ENCODE measurements at places on chromosomes 7 and 10. TPM values are rescaled to one million over a fixed set of nuclear protein-coding genes. Genes with fewer than 3 reads are reported as not detected.

DNA sequence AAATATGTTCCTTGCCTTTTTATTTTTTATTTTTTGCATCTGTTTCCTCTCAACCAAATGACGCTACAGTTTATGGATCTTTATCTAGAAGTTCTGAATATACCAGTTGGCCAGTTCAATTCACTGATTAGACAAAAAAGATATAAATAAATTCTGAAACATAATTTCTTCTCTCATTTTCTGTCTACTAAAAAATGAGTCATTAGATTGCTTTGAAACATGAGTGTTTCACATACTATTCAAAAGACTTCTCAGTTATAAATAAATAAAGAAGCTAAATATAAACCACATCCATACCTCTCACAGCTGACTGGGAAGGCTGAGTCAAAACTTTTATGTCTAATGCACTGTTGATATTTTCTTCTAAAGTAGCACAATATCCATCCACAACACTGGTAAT is 97.6 kb upstream of the GPR22 start:
- H3K4me3 ChIP-seq, result no peak overlapping the region
- H3K4me1 ChIP-seq, result peaks cover 3% of the 10 kb centered on the region
- DNase-seq, result peak; percentile 59
- H3K27ac ChIP-seq, result peak overlapping the region; percentile 54
- no peaks in the 10 kb centered on the region for H3K27me3 ChIP-seq

DNA sequence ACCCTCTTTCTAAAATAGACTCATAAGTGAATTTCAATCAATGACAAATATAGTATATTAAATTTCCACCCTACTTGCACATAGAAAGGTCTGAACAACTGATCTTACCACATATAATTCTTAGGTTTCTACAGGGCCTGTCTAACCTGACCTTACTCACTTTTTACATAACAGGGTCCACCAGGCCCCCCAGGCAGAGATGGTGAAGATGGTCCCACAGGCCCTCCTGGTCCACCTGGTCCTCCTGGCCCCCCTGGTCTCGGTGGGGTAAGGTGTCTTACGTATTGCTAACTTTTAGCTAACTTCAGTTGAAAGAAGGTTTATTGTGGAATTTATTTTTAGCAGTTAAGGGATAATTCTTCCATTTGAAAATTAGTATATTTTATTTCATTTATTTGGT is 5.3 kb downstream of the COL1A2 start:
- no peaks in the 10 kb centered on the region for H3K27me3 ChIP-seq
- DNase-seq, result no peak
- H3K27ac ChIP-seq, result peak overlapping the region; percentile 64
- H3K36me3 ChIP-seq, result peaks cover 74% of the 10 kb centered on the region
- H3K4me1 ChIP-seq, result peaks cover 36% of the 10 kb centered on the region
- peak overlapping the region; percentile 97 for H3K4me3 ChIP-seq

The GLRX3 gene
- 116 TPM for total RNA-seq

The DNMBP gene
- total RNA-seq, result 17.7 TPM

DNA sequence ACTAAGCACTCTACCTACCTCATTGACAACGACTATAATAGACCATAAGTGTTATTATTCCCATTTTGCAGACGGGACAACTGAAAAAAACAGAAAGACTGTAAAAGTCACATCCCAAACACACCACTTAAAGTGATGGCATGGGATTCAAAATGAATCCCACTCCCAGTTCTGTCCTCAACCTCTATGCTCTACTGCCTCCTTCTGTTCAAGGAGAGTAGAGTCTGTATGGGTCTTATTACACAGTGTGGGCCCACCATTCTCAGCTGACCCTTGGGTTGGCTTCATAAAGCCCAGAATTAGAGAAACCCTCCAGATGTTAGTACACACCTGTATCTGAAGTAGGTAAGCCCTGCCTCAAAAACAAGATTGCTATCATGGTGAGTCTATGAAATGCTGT is 102.2 kb downstream of the GRM8 start:
- no peaks in the 10 kb centered on the region for H3K27me3 ChIP-seq
- H3K36me3 ChIP-seq, result no peaks in the 10 kb centered on the region
- no peaks in the 10 kb centered on the region for H3K4me1 ChIP-seq

The ODAD2 gene
- 0.96 TPM for total RNA-seq

DNA sequence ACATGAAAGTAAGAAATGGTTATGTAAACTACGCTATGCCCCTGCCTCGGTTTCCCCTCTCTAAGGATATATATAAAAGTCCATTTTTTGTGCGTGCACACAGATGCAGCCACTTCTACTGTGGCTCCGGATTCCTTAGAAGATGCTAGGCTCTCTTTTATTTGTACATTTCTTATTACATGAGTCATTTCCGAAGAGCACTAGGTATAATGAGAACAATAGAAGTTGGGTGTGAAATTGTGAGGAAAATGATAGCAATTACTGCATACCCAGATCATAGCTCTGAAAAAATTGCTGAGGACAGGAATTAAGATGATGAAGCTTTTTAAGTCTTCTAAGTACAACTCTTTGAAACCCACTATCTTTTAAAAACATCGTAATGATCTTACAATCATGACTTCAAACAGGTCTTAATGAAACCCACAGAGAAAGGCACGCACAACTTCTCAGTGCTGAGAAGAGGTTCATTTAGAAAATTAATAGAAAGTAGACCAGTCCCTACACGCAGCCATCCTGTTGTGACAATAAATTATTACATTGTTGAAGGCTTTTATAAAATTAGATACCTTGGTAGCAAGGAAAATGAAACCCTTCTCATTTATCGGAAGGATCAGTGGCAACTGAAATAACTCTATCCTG is 96.2 kb upstream of the FGFR2 start:
- H3K4me3 ChIP-seq, result no peak overlapping the region
- no peaks in the 10 kb centered on the region for H3K27me3 ChIP-seq
- peaks cover 5% of the 10 kb centered on the region for H3K4me1 ChIP-seq
- H3K27ac ChIP-seq, result no peak overlapping the region

DNA sequence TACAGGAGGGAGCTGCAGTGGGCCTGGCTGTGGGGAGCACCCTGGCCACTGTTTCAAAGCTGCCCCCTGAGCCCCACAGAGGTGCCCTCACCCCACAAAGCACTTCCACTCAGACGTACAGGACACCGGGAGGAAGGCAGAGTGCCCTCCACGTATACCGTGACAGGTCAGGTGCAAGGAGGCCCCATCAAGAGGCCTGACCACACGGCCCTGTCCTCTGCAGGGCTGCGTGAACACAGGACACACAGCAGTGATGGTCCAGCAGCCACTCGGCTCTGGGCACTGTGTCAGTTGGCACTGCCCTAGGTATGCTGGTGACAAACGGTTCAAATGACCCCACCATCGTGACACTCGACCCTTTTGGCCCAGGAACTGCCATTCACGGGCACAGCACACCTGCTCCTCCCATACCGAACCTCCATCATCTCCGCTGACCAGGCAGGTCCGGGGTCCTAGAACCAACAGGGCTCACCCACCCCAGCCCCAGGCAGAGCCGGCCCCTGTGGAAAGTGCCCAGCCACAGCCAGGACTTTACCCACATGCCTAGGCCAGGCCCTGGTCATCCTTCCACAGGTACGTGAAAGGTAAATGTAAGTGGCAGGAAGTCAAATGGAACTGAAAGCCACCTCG is 560.9 kb downstream of the PTPRN2 start:
- no peak for DNase-seq
- H3K4me3 ChIP-seq, result no peak overlapping the region
- no peaks in the 10 kb centered on the region for H3K27me3 ChIP-seq
- no peaks in the 10 kb centered on the region for H3K36me3 ChIP-seq
- H3K4me1 ChIP-seq, result no peaks in the 10 kb centered on the region
- no peak overlapping the region for H3K27ac ChIP-seq

The SLC16A12 gene
- total RNA-seq, result 0.31 TPM

GRCh38 chr7:5070206-5070605 is 24.5 kb downstream of the RBAK start:
- H3K27ac ChIP-seq, result no peak overlapping the region
- H3K4me3 ChIP-seq, result no peak overlapping the region
- no peak for DNase-seq
- H3K27me3 ChIP-seq, result no peaks in the 10 kb centered on the region
- H3K36me3 ChIP-seq, result peaks cover 12% of the 10 kb centered on the region

GRCh38 chr7:7979558-7979957 is 11.0 kb downstream of the GLCCI1 start:
- no peaks in the 10 kb centered on the region for H3K27me3 ChIP-seq
- no peaks in the 10 kb centered on the region for H3K36me3 ChIP-seq
- no peak overlapping the region for H3K4me3 ChIP-seq
- H3K27ac ChIP-seq, result no peak overlapping the region
- DNase-seq, result no peak

GRCh38 chr10:128254476-128254875 is 128.3 kb upstream of the MKI67 start:
- H3K27me3 ChIP-seq, result no peaks in the 10 kb centered on the region

DNA sequence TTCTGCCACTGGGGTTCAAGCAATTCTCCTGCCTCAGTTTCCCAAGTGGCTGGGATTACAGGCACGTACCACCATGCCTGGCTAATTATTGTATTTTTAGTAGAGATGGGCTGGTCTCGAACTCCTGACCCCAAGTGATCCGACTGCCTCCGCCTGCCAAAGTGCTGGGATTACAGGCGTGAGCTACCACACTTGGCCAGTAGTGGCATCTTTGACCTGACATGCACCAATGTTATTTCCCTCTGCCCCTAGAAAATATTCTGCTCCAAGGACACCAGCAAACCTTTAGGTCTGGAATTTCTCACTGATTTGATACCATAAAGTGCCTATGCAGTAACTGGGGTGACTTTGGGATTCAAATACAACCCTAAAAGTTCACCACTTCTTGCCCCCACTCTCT is 179.4 kb downstream of the ARID5B start:
- H3K27me3 ChIP-seq, result no peaks in the 10 kb centered on the region
- H3K27ac ChIP-seq, result peak overlapping the region; percentile 20
- peaks cover 13% of the 10 kb centered on the region for H3K36me3 ChIP-seq

The EPO gene
- not detected for total RNA-seq

DNA sequence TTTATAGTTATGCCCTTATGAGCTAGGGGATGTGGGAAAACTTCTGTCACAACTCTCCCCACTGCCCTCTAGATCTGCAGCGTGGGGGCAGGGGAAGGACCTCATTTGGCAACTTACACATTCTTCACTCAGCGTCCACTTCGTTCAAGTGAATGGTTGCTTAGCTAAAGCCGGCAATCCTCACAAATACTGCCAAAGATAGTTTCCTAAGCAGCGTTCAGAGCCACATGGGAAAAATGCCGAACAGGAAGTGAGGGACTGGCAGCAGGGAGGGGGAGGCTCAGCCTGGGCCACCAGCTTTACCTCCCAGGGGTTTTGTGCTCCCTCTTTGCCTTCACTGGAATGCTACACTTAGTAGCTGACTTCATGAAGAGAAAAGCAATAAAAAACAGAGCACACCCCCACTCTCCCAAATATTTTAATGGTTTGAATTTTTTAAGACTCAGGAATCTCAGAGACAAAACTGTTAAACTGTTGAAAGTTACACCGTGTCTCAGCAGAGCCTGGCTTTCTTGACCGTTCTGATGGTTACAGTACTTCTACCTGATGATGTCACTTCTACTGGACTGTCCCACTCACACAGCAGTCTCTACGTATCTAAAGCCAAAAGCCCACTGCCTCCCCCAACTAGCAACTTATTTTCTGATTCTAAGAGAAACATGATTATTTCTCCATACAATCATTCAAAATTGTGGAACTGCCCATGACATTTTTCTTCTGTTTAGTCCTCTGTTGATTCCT is 10.4 kb downstream of the GRM3 start:
- no peaks in the 10 kb centered on the region for H3K4me1 ChIP-seq
- H3K27me3 ChIP-seq, result no peaks in the 10 kb centered on the region
- no peaks in the 10 kb centered on the region for H3K36me3 ChIP-seq
- DNase-seq, result no peak
- H3K27ac ChIP-seq, result no peak overlapping the region

DNA sequence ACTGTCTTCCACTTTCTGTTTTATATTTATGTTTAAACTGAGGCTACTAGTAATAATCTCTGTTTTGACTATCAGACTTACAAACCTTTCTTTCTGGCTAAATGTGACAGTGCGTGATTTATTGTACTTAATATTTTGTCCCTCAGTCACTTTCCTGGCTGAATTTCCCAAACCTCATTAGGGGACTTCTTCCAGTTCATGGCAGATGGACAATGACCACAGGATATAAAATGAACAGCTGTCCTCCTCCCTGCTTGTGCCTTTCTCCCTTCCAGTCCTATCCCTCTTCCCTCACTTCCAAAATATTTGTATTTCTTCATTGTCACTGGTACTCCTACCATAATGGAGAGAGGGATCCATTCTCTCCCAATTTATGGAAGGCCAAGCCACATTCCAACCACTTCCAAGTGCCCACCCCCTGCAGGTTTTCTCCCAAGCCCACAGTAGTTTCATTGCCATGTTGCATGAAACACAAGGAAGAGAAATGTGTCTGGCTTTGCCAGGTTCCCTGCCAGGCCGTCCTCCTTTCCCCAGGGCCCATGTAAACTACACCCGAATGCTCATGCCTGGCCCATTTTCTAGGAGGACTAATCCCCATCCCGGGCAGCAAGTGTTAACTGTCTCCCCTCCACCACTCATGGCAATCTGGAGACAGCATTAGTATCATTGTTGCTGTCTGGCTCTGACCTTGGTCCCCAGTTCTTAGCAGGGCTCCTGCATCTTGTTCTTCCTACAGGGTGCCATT is 269.5 kb upstream of the SLC26A5 start:
- no peaks in the 10 kb centered on the region for H3K27me3 ChIP-seq
- H3K36me3 ChIP-seq, result no peaks in the 10 kb centered on the region
- no peak overlapping the region for H3K27ac ChIP-seq

DNA sequence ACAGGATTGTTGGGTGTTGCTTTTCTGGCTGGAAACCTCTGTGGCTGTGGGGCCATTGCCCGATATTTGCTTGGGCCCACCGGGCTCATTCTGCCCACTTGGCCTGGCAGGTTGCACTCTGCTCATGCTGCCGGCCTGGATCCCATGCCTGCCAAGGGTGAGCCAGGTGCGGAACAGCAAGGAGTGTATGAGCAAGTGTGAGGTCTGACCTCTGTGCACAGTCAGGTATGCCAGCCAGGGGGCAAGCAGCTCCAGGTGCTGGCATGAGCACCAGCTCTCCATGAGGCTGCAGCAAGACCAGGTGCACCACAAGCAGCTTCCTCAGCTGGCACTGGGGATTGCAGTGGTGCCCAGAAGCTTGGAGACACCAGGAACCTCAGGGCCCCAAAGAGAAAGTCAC is 65.4 kb upstream of the KIF5B start:
- no peaks in the 10 kb centered on the region for H3K36me3 ChIP-seq
- H3K4me3 ChIP-seq, result no peak overlapping the region
- no peaks in the 10 kb centered on the region for H3K4me1 ChIP-seq
- H3K27me3 ChIP-seq, result peaks cover 3% of the 10 kb centered on the region
- DNase-seq, result no peak
- H3K27ac ChIP-seq, result no peak overlapping the region

- no peaks in the 10 kb centered on the region for H3K36me3 ChIP-seq
- no peak overlapping the region for H3K27ac ChIP-seq
- no peaks in the 10 kb centered on the region for H3K27me3 ChIP-seq
- H3K4me1 ChIP-seq, result no peaks in the 10 kb centered on the region
These were observed 10.9 kb downstream of the OGDHL start for GRCh38 chr10:49751216-49751615.

GRCh38 chr7:44646921-44647636 is 40.7 kb downstream of the OGDH start:
- peaks cover 15% of the 10 kb centered on the region for H3K36me3 ChIP-seq
- no peak overlapping the region for H3K27ac ChIP-seq
- no peaks in the 10 kb centered on the region for H3K4me1 ChIP-seq
- DNase-seq, result no peak

The CPA4 gene
- total RNA-seq, result 111 TPM
